ENCODE measurements at places on chromosomes 1 and 21.

DNA sequence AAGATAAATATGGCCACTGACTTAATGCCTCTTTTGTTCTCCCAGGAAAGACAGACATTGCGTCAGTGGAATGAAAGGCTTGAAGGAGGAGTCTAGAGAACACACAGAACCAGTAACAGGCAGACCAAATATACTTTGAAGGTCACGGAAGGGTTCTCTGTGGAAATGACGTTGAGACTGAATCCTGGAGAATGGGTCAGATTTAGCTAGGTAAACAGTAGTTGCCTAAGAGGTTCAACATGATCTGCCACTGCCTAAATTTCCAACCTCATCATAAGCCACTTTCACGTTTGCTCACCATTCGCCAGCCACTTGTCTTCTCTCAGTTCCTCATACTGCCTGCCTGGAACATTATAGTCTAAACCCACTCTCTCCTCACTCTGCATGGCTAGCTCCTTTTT, 20.5 kb downstream of the PLA2G4A start:
- DNase-seq: no peak

GRCh38 chr1:58333511-58333910, 213.0 kb downstream of the OMA1 start:
- DNase-seq: no peak

DNA sequence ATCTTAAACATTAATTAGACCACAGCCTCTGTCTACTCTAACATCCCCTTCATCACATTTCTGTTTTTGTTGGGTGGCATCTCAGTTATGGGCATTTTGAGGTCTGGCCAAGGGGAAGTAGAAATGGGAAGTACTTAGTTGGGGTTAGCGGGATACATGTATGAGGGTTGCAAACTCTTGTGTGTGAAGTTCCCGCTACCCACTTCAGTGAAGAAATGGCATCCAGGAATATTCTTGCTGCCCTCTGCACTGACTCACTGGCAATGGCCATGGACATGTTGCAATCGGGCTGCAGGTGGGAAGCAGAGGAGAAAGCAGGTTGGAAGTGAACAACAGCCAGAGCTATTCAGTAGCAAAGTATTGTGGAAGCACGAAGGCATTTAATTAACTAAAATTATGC, 7.4 kb downstream of the CD48 start:
- no peak for DNase-seq

- DNase-seq: no peak
Measured at GRCh38 chr1:14970115-14970798, 183.3 kb upstream of the TMEM51 start.

DNA sequence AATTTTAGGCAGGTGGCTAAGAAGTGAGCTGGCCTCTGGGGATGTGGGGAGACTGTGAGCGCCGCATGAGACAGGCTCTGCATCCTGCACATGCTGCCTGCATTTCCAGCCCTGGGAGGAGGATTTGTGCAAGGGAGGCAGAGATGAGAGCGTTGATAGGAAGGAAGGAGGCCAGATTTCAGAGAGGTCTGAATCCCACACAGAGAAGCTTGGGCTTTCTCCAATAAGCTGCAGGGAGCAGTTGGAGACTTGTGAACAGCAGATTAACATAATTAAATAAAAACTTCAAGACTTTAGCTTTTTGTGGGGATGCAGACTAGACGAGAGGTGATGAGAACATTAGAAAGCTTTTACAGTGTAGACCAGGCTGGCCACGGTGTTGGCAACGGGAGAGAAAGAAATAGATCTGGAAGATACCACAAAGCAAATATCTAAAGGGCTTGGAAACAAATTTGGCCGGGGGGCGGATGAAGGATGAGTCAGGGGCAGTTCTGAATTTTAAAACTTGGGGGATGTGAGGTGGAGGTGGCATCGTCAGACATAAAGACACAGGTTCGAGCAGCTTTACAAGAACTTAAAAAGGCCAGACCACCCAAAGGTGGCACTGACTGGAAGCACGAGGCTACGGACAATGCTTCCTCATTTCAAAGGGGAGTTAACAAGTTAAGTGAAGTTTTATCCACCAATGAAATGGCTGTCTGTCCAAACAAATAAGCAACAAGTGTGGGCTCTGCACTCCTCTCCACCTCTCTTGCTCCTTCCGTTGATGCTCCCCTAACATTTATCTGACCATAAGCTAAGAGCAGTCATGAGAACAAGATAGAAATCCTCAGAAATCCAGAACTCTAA, 57.0 kb downstream of the HIVEP3 start:
- DNase-seq: no peak

DNA sequence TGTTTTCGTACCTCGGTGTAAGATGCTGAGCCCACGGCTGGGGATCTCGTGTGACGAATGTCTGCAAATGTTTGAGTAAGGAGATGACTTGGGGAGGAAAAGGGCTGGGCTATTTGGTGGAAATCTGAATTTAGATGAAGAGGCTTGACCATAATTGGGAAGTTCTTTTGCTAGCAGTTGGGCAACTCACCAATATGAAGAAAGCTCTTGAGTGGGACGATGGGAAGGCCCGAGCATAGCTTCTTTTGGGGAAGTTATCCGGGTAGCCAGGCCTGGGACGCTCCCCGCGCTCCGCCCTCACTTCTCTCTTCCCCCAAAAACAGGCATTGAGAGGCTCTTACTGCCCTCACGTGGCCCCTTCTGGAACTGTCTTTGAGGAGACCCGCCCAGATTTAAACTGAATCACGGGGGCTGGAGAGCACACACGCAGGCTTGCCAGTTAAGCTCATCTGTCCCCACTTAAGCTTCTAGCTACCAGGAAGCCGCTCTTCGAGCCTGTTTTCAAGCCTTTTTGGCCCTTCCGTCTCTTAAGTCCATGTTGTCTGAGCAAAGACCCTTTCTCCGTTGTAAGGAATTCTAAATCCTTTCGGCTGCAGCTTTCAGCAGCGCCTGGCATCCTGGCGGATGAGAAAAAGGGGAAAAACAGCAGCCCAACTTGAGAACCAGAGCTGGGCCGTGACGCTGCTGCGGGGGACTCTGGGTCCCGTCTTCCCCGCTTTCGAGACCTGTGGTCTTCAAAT, 93.1 kb downstream of the NID1 start:
- DNase-seq: peak; percentile 88

DNA sequence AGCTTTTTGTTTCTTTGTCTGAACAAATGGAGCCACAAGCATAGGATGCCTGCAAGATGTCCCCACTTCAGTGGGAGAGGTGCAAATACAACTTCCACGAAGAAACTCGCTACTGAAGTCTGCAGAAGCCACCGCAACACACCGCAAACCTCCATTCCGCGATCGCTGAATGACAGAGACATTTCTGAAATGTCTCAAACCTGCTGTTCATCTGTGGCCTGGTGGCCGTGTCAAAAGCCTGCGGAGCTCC, 1.0 kb downstream of the TP53BP2 start:
- no peak for DNase-seq

DNA sequence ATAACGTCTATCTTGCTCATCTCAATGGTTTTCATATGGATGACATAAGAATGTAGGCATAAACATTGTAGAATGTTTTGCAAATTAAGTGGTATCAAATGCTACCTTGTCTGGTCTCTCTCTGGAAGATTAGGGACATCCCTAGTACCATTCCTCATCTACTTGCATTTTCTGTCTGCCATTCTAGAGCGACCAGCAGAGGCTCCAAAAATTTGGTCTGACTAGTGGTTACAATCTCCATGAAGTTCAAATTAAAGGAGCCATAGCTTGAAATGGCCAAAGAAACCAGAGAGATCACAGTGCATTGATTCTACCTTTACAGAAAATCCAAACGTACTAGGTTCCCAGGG, 1.1 kb downstream of the CD84 start:
- no peak for DNase-seq

DNA sequence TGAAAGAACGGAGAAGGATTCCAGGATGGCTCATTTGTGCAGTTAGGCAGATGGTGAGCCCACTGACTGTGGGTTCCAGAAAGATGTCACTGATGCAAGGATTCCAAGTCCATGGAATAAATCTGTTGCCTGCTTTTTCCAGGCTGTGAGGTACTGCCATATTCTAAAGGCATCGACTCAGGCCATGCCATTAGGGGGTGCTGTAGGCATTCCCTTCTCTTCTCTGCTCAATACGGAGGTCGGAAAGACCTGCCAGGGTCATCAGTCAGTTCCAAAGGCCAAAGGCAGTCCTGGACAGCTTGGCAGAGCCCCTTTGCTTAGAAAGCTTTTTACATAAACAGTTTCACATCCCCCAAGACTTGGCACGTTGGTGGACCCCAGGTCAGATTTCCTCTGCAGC, 31.7 kb upstream of the TMEM125 start:
- no peak for DNase-seq

- DNase-seq: no peak
Measured at GRCh38 chr1:11237356-11237755, 25.0 kb downstream of the MTOR start.

- DNase-seq: no peak
Measured at GRCh38 chr1:228809621-228810394, 74.5 kb downstream of the RHOU start.

DNA sequence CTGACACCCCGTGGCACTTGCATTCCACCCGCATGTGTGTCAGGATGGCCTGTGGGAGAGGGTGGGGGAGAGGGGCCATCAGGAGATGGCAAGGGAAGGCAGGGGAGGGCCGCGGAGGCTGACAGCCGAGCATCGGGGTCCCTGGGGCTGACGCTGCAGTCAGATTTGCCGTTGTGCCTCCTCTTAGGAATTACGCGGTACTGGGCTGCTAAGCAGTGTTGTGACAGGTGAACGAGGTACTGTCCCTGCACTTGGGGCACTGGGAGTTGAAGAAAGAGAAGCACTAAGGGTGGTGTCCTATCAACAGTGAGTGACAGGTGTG, 22.5 kb downstream of the WNT4 start:
- DNase-seq: no peak

GRCh38 chr1:29245876-29246275, 9.6 kb downstream of the PTPRU start:
- no peak for DNase-seq

GRCh38 chr1:193019442-193020026, 39.6 kb downstream of the UCHL5 start:
- DNase-seq: no peak

DNA sequence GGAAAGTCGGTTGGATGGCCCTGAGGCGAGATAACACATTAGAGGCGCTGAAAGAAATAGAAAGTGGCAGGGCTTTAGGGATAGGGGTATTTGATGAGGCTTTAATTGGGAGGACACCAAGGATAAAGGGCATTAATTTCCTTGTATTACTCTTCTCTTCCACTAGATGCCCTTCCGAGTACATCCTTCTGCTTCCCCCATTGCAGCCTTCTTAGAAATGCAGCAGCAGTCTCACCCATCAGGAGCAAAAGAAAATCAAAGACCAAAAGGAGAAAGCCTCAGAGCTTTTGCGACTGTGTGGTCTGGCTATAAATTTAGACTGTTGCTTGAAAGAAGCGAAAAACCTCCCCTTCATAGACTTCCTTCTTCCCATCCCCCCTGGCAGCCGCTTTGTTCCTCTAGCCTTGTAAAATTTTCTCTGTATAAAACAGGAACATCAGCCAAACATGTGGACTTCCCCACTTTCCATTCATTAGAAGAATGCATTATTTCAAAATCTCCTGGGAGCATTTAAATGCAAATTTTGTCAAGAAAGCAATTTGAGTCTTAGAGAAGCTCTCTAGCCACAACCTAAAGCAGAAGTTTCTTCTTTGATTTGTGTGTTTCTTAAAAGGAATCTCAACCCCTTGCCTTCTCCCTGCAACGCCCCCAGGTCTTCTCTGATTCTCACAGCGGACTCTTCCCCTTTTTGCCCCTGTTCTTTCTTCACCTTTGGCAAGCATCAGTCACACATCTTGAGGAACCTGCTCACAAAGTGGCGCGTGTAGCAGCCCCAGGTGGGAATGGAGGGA, 76.6 kb downstream of the NDUFS5 start:
- DNase-seq: no peak

GRCh38 chr1:167083871-167084270, 6.3 kb downstream of the GPA33 start:
- no peak for DNase-seq

DNA sequence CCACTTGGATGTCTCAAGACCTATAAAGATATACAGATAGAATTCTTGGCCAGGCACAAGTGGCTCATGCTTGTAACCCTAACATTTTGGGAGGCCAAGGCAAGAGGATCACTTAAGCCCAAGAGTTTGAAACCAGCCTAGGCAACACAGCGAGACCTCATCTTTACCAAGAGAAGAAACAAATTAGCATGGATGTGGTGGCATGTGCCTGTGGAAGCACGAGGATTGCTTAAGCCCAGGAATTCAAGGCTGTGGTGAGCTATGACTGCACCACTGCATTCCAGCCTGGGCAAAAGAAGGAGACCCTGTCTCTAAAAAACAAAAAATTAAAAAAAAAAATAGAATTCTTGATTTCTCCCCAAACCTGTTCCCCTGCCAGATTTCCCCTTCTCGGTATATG, 8.3 kb downstream of the ASAP3 start:
- DNase-seq: no peak

GRCh38 chr1:56017336-56017735, 562.0 kb downstream of the PLPP3 start:
- DNase-seq: no peak

DNA sequence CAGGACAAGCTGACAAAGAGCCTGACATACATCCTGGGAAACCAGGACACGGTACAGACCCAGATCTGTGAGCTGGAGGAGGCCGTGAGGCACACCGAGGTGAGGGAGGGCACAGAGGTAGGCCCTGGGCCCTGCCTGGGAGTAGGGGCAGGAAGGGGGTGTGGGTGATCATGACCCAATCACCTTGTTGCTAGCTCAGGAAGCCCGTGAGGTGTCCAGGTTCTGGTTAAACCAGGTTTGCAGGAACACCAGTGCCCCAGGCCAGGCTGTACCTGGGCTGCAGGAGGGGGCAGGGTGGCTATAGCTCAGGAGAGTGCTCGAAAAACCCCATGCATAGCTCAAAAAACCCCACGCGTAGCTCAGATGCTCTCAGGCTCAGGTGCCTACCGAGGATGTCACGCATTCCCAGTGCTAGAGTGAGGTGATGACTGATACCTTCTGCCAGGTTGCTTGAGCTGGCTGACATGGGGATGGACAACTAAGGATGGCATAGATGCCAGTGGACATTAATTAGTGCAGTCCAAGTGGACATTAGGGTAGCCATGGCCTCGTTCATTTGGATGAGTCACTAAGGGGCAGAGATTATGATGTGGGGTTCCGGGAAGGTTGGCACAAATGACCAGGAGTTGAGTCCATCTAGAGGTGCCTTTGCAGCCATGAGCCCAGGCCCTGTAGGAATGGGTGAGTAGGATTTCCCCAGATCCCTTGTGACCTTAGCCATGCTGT, 3.7 kb downstream of the TRIM46 start:
- DNase-seq: no peak

- DNase-seq: no peak
Measured at GRCh38 chr1:83693427-83694126, 305.4 kb downstream of the TTLL7 start.
